ENCODE measurements at places on chromosomes 11 and 22. TPM values are rescaled to one million over a fixed set of nuclear protein-coding genes. Genes with fewer than 3 reads are reported as not detected.

- no peak for DNase-seq
Observed at GRCh38 chr11:99449345-99449744, 428.6 kb downstream of the CNTN5 start.

DNA sequence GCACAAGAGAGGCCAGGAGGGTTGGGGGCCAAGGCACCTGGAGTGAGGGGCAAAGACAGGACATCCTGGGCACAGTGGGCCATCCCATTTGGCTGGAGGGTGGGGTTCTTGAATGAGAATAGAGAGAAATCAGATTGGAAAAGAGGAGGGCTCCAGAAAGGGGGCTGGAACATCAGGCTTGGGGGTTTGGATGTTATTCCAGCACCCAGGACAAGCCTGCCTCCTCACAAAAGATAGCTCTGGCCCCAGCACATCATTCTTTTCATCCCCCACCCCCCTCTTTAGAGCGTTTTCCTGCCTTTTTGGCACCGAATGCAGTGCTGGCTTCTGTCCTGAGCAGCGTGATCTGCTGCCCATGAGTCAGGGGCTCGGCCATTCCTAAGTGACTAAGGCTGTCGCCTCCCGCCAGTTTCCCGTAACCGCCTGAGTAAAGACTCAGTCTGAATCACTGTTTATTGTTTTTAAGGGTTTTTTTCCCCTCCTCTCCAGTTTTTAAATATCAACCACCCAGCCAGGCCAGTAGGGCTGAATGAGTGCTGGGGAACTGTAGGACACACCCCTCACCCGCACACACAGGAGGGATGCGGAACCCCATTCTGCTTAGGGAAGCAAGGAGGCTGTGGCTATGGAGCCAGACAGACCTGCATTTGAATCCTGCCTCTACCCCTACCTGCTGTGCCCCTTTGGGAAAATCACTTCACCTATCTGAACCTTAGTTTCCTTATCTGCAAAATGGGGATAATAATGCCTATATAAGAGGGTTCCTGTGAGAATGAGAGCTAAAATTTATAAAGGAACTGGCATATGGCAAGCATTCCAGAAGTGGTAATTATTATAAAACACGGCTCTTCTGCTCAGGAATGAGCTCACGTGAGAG is 32.4 kb upstream of the NAV2 start:
- DNase-seq: peak; percentile 98

DNA sequence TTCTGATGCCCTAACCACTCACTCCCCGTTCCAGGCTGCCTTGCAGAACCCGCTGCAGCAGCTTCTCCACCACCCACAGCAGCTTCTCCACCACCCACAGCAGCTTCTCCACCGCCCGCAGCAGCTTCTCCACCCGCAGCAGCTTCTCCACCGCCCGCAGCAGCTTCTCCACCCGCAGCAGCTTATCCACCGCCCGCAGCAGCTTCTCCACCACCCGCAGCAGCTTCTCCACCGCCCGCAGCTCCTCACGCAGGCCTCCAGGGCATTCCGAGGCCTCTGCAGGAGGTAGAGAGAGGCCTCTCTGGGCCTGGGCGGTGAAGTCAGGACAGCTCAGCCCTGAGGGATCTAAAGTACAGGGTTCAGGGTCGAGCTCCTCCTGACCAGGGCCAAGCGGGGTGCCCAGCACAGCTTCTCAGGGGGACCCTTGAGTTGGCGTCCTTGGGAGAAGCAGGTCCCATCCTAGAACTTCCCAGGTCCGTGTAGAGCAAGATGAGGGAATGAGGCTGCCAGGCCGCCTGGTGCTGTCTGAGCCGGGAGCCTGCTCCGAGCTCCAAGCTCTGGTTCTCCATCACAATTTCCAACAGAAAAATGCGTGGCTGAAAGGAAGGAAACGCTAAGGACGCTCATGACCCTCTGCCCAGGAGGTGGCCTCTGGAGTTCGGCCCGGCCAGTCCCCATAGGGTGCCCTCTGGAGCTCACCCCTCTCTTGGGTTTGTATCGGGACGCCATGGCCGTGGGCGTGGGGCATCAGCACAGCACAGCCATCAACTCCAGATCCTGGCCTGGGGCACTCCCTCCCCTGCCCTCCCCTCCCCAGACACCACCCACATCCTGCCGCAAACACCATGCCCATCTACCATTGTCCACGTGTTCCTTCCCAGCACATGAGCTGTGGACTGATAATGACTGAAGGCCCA is 528.6 kb downstream of the BRD1 start:
- DNase-seq: no peak

DNA sequence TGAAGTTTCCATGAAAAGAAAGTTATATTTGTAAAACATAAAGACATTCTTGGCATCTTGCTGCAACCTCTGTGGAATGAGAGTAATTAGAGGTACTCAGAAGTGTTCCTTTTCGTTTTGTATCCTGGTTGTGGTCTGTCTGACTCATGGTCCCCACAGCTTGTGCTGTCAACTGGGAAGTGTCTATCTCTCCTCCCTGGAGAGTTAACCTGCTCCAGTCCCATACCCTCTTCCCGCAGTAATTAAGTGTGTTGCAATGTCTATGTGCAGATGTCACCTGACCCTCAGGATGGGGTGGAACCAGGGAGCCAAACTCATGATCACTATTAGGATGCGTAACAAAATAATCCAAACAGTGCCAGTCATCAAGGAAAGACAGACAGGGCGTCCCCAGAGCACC is 23.0 kb upstream of the ZDHHC13 start:
- DNase-seq: peak; percentile 85

GRCh38 chr11:36500315-36500721 is 9.8 kb downstream of the TRAF6 start:
- DNase-seq: peak; percentile 83

- DNase-seq: no peak
Observed at GRCh38 chr11:106480581-106481190, 403.2 kb downstream of the AASDHPPT start.

- no peak for DNase-seq
Observed at GRCh38 chr11:122062763-122063162, 53.3 kb downstream of the BLID start.

GRCh38 chr11:62823677-62824076 is 8.2 kb downstream of the STX5 start:
- no peak for DNase-seq

The SCGB1D2 gene
- total RNA-seq: not detected

The TRPC6 gene
- not detected for total RNA-seq

The OR5M8 gene
- total RNA-seq: not detected

The OR5P2 gene
- not detected for total RNA-seq

Data from H4 (cell line).